Astrocyte (in vitro differentiated cells and primary cell): ENCODE measurements at places on chromosomes 5 and 9. TPM values are rescaled to one million over a fixed set of nuclear protein-coding genes. Genes with fewer than 3 reads are reported as not detected.

The MARVELD2 gene
- 10.1 and 10.6 TPM in 2 replicates for total RNA-seq

The ANKRD20A1 gene
- total RNA-seq, result 0.89 and 1.2 TPM in 2 replicates

The LRRC26 gene
- total RNA-seq, result not detected in 2 replicates

The MYORG gene
- 6.9 and 7.3 TPM in 2 replicates for total RNA-seq

The PDE6A gene
- 0.14 and 0.17 TPM in 2 replicates for total RNA-seq

The PCDHGA5 gene
- 0.29 and 0.30 TPM in 2 replicates for total RNA-seq

The GPR150 gene
- total RNA-seq, result 0.14 TPM in 1 of 2 replicates, not detected in the other

The SLC34A3 gene
- 0.09 TPM in 1 of 2 replicates, not detected in the other for total RNA-seq

The TXNDC8 gene
- total RNA-seq, result not detected in 2 replicates

The SHOC1 gene
- not detected in 2 replicates for total RNA-seq

The TLX3 gene
- total RNA-seq, result not detected in 2 replicates

The ZBTB6 gene
- 7.4 and 8.5 TPM in 2 replicates for total RNA-seq

The VLDLR gene
- total RNA-seq, result 52.3 and 63.2 TPM in 2 replicates

The SAXO1 gene
- 0.10 TPM in 1 of 2 replicates, not detected in the other for total RNA-seq

GRCh38 chr9:14183001-14183400, 130.9 kb downstream of the NFIB start:
- H3K27ac ChIP-seq, result no peak overlapping the region
- no peak overlapping the region for H3K4me3 ChIP-seq
- peaks cover 12% of the 10 kb centered on the region for H3K4me1 ChIP-seq
- DNase-seq, result no peak
- no peaks in the 10 kb centered on the region for H3K27me3 ChIP-seq
- H3K36me3 ChIP-seq, result no peaks in the 10 kb centered on the region

GRCh38 chr5:125205601-125206225, 459.3 kb upstream of the ZNF608 start:
- no peak overlapping the region for H3K4me3 ChIP-seq
- H3K27ac ChIP-seq, result no peak overlapping the region
- no peaks in the 10 kb centered on the region for H3K4me1 ChIP-seq
- no peak for DNase-seq
- no peaks in the 10 kb centered on the region for H3K36me3 ChIP-seq

GRCh38 chr5:162456086-162456485, 388.5 kb downstream of the GABRG2 start:
- DNase-seq, result no peak
- H3K4me1 ChIP-seq, result no peaks in the 10 kb centered on the region
- H3K36me3 ChIP-seq, result no peaks in the 10 kb centered on the region
- no peak overlapping the region for H3K27ac ChIP-seq

DNA sequence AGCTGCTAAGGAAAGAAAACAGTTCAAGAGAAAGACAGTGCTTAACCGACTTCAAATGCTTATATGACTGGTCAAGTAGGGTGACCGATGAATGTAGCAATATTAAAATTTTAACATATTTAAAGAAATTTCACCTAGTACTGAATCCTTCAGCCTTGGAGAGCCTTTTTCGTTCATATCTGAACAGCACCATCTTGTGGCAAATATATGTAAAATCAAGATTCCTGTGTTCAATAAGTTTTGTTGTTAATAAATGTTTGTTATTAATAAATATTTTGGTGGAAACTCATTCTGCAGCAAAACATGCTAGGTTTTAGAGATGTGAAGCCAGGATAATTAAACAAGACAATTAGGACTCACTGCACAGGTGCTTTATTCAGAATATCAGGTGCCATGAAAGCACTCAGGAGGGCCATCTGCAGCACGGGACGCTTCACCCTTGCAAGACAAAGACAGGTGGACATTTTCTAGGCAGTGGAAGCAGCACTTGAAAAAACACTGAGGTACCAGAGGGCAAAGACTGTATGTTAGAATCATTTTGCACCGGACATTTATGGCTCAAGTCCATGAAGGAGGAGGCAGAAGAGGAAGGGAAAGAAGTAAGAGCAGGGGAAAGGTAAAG, 15.6 kb downstream of the TICAM2 start:
- peaks cover 11% of the 10 kb centered on the region for H3K4me1 ChIP-seq
- no peak overlapping the region for H3K27ac ChIP-seq
- H3K27me3 ChIP-seq, result no peaks in the 10 kb centered on the region
- DNase-seq, result no peak
- H3K36me3 ChIP-seq, result no peaks in the 10 kb centered on the region

DNA sequence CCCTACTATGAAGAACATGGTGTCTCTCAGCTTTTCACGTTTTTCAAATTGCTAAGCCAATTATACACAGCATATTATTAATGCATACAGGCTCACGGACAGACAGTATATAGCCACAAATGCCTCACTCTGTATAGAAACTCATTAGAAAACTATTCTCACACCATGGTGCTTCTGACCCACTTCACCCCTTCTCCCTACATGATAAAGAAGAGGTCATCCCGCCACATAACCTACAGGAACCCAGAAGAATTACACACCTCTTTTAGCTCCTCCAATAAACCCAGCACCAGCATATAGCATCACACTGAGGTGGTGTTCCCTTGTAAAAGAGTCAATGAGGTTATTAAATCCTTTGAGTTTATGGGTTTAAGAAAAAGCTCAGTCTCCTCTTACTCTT, 5.6 kb downstream of the TLE1 start:
- DNase-seq, result no peak
- no peak overlapping the region for H3K27ac ChIP-seq
- peaks cover 20% of the 10 kb centered on the region for H3K4me1 ChIP-seq
- H3K27me3 ChIP-seq, result no peaks in the 10 kb centered on the region
- no peak overlapping the region for H3K4me3 ChIP-seq

DNA sequence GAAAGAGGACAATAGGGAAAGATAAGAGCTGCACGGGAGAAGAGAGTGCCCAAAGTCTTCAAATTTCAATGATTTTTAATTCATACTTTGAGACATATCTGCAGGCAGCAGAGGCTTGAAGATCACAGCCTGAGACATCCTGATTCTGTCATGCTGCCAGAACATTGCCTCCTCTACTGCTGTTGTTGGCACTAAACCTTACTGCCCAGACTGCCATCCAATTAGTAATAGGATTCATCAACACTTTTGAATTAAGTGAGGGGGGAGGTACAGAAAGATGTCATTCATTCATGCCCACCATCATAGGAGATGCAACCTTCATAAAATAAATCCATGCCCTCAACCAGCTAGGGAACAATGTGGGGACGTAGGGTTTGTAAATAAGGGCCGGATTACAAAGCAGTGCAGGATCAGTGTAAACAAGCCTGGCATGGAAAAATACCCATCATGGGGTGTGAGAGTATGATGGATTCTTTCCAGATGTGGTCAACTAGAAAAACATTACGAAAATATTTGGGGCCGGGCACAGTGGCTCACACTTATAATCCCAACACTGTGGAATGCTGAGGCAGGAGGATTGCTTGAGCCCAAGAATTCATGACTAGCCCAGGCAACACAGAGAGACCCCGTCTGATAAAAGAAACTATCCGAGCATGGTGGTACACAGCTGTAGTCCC, 122.1 kb upstream of the DAPK1 start:
- no peak overlapping the region for H3K27ac ChIP-seq
- H3K27me3 ChIP-seq, result no peaks in the 10 kb centered on the region
- no peaks in the 10 kb centered on the region for H3K36me3 ChIP-seq
- H3K4me1 ChIP-seq, result peaks cover 17% of the 10 kb centered on the region

DNA sequence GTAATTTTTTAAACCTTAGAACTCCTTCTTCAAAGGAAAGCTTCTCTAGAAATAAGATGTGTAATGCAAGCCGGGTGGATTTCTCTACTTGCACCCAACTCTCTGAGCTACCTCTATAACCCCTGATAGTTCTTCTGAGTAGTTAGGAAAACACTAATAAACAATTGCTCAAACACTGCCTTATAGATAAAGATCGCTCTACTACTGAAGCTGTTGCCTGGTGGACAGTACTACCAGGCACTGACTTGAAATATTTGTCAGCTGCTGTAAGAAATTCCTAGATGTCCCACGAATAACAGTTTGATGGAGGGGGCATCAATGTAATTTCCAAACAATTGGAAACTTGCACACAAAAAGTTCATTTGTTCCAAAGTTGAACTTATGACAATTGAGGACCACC, 42.0 kb downstream of the NR3C1 start:
- no peak overlapping the region for H3K4me3 ChIP-seq
- no peaks in the 10 kb centered on the region for H3K4me1 ChIP-seq
- H3K27ac ChIP-seq, result no peak overlapping the region
- H3K27me3 ChIP-seq, result no peaks in the 10 kb centered on the region

DNA sequence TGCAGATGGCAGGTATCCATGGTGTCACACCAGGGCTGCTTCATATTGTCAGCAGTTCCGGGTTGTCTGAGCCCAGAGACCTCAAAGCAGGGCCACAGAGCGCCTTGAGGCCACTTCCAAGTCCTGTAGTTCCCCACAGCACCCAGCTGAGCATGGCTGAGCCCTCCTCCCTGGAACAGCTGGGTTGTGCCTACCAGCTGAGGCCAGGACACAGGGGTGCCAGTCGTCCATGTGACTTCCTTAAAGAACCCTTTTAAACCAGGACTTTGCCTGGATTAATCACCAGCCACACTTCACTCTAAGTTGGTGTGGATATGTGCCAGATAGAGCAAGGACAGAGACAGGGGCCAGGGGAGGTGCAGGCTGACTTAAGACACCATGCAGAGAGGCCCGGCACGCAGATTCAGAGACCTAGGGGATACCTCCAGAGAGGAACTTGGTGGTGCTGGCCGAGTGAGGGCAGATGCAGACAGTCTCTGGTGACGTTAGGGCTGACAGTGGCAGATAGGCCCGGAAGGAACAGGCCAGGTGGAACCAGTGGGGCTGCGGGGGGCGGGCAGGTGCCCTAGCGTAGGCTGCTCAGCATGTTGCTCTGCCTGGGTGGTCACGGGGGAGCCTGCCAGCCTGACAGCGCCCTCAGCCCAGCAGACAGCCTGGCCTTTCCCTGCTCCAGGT, 142.7 kb downstream of the CACNA1B start:
- no peaks in the 10 kb centered on the region for H3K36me3 ChIP-seq
- H3K4me1 ChIP-seq, result no peaks in the 10 kb centered on the region
- no peak overlapping the region for H3K27ac ChIP-seq
- DNase-seq, result no peak
- no peak overlapping the region for H3K4me3 ChIP-seq

GRCh38 chr9:97904725-97905124, 17.6 kb downstream of the TRMO start:
- H3K27ac ChIP-seq, result no peak overlapping the region
- H3K36me3 ChIP-seq, result peaks cover under 1% of the 10 kb centered on the region
- no peaks in the 10 kb centered on the region for H3K27me3 ChIP-seq
- H3K4me3 ChIP-seq, result no peak overlapping the region

DNA sequence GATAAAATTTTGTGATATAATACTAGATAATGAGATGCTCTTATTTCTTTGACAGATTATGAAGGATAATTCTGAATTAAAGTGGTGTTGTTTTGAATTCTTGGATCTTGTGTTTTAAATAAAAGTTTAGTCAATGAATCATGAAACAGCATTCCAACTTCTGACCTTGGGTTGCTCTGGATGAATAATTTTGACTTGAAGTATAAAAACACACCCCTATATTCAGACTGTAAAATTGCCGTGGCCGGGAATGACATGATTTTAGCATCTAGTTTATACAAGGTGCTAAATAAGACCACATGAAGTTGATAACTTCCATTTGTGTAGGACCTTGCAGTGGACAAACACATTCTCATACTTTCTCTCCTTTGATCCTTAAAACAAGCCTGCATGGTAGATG, 67.2 kb upstream of the DAP start:
- no peaks in the 10 kb centered on the region for H3K27me3 ChIP-seq
- peaks cover 31% of the 10 kb centered on the region for H3K4me1 ChIP-seq
- no peak overlapping the region for H3K4me3 ChIP-seq
- DNase-seq, result peak; percentile 68
- H3K27ac ChIP-seq, result peak overlapping the region; percentile 15

GRCh38 chr5:155522540-155522939, 509.0 kb downstream of the KIF4B start:
- no peaks in the 10 kb centered on the region for H3K36me3 ChIP-seq
- H3K27me3 ChIP-seq, result no peaks in the 10 kb centered on the region

GRCh38 chr5:133831491-133832224, 136.8 kb downstream of the C5orf15 start:
- H3K4me3 ChIP-seq, result no peak overlapping the region
- H3K4me1 ChIP-seq, result no peaks in the 10 kb centered on the region
- peaks cover 2% of the 10 kb centered on the region for H3K27me3 ChIP-seq
- peak; percentile 16 for DNase-seq

GRCh38 chr5:125412561-125413495, 666.4 kb upstream of the ZNF608 start:
- no peaks in the 10 kb centered on the region for H3K27me3 ChIP-seq
- DNase-seq, result peak; percentile 92
- peaks cover 43% of the 10 kb centered on the region for H3K4me1 ChIP-seq
- peak overlapping the region; percentile 98 for H3K27ac ChIP-seq

GRCh38 chr5:66963559-66963971, 233.0 kb downstream of the CD180 start:
- peaks cover 36% of the 10 kb centered on the region for H3K4me1 ChIP-seq
- no peak overlapping the region for H3K27ac ChIP-seq
- no peak overlapping the region for H3K4me3 ChIP-seq
- no peaks in the 10 kb centered on the region for H3K27me3 ChIP-seq
- DNase-seq, result peak; percentile 9

DNA sequence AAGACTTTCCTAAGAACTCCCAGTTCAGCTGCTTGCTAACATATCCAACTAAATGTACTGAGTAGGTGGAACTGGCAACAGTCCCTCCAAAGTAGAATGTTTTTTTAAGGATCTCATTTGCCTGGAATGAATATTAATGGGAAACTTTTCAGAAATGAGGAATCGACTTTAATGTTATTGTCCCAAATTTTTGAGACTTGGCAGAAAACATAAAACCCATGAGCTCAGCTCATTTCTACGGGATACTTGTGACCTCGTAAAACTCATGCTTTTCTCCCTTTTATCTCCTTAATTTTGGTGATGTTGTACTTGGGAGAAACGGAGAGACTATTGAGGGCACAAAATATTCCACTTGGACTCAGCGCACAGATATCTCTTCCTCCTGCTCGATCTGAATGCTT, 296.8 kb downstream of the EBF1 start:
- no peaks in the 10 kb centered on the region for H3K27me3 ChIP-seq
- DNase-seq, result peak; percentile 73
- no peak overlapping the region for H3K4me3 ChIP-seq
- H3K36me3 ChIP-seq, result no peaks in the 10 kb centered on the region
- no peaks in the 10 kb centered on the region for H3K4me1 ChIP-seq
- no peak overlapping the region for H3K27ac ChIP-seq

GRCh38 chr9:76761448-76761847, 2.8 kb upstream of the PCA3 start:
- no peak for DNase-seq
- H3K4me1 ChIP-seq, result no peaks in the 10 kb centered on the region
- H3K27ac ChIP-seq, result no peak overlapping the region
- H3K36me3 ChIP-seq, result no peaks in the 10 kb centered on the region
